ENCODE measurements at places on chromosomes 1 and 21.

DNA sequence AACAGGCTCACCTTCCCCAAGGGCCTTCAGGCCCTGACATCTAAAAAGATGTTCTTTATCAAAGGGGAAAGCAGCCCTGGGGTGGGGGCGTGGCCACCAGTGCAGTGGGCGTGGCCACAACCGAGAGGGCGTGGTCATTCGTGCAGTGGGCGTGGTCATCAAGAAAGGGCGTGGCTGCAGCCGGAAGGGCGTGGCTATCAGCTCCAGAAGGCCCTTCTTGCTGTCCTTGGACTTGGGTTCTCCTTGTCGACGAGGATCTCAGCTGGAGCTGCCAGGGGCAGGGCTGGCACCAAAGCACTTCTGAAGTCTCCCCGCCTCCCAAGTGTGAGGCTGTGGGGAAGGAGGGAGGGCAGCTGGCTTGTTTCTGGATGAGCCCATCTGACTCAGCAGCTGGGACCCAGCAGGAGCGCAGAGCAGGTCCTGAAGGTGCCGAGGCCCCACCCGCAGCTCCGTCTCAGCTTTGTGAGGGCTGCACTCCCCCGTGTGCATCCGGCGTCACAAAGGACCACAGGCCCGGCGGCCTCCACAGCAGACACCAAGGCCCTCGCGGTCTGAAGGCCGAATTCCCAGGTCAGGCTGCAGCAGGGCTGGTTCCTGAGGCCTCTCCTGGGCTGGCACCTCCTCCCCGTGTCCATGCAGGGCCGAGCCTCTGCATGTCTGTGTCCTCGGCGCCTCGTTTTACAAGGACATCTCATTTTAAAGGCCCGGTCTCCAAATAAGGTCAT, 12.8 kb downstream of the PDE9A start:
- no peak for DNase-seq

DNA sequence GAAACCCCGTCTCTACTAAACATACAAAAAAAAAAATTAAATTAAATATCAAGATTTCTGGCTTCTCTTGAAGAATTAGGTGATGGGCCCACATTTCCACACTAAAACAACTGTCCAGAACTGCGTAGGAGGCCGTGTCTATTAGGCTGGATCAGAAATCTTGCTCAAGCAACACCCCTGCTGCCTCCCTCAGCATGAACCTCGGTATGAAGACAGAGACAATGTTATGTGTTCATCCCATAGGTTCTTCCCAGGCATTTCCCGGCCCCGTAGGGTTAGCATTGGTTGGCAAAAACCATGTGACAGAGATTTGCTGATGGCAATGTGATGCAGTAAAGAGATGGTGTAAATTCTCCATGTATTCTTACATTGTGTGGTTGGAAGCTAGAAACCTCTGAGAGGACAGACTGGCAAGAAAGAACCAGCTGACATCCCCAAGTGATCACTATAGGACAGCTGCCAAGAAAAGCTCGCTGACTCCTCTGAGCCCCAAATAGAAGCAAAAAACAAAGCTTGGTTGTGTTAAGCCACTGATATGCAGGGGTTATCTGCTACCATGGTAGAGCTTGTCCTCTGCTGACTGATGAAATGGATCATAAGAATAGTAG, 34.5 kb downstream of the EBNA1BP2 start:
- no peak for DNase-seq

GRCh38 chr1:205012391-205013140, 30.4 kb upstream of the CNTN2 start:
- no peak for DNase-seq

DNA sequence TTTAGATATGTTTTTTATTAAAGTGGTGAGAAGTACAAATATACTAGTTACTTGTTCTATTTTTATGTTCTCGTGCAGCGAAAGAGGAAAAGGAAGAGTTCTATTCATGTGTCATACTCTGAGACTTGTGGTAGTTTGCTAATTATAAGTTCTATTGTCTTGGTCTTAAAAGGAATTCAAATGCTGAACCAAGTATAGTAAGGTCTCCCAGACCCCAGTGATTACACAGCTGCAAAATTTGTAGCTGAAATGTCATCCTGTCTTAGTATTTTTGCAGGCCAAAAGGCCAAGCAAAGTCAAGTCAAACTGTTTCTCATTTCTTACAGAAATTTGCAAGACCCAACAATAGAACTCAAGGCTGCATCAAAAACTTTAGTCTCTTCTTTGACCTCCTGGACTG, 268.7 kb downstream of the CHRM3 start:
- DNase-seq, result no peak

DNA sequence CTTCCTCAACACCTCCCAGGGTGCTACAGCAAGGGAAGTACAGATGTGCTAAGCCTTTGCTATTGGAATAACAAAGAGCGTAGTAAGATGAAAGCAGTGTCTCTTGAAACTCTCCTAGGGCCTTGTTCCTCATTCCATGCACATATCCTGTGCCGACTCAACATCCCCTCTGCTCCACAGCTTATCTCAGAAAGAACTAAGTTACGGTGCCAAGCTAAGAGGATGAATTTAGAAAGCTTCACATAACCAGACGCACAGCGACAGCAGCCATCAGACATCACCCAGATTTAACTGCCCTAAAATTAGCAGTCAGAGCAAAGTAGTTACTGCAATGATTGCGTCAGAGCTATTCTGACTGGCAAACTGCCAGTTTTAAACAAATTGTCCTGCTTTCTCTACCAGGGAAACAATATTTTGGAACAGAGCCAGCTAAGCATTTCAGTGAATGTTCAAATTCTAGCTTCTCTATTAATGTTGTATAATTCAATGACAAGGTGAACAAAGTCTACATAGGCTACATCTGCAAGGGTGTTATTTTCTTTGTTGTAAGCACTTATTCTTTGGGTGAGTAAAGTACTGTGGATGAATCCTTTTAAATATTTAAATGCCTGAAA, 9.5 kb downstream of the SIPA1L2 start:
- DNase-seq, result no peak

DNA sequence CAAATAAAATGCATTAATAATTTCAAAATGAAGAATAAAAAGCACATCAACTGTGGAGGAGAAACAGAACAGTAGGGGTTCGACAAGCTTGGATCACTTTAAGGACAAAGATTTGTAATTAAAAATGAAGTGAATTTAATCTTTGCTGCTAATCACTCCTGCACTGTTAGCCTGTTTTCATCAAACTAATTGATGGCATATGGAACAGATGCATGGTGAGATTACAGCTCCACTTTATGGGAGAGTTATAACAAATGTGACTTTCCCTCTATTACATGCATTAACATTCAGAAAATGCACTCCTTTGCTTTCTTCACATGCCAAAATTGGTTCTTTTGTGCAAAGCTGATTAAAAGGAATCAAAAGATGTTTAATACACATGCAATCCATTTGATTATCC, 207.2 kb upstream of the C21orf91 start:
- DNase-seq, result no peak

DNA sequence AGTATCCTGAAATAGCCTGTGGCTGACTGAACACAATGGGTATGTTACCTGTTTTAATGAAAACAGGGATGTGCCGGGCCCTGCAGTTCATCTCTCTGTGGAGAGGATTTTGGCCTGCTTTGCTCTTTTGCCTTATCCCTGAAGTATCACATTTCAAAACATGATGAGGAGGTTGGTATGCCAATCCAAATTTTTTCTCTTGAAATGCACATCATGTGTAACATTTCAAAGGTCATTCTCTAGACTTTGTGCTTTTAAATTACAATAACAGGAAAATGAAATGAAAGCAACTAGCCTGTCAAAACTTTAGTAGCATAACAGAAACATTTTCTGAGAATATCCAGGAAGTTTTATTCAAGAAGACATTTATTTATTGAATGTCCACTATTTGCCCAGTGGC, 118.9 kb downstream of the SLC44A5 start:
- DNase-seq, result no peak

- peak; percentile 12 for DNase-seq
Observed at GRCh38 chr1:27659497-27660299, 12.3 kb downstream of the IFI6 start.
